Daoy (cell line): ENCODE measurements at places on chromosomes 16 and 17. TPM values are rescaled to one million over a fixed set of nuclear protein-coding genes. Genes with fewer than 3 reads are reported as not detected.

The CRYM gene
- total RNA-seq, result not detected in 2 replicates

The IGSF6 gene
- not detected in 2 replicates for total RNA-seq

The ARHGDIG gene
- not detected in 2 replicates for total RNA-seq

The NR1D1 gene
- 0.80 and 1.4 TPM in 2 replicates for total RNA-seq

The SDR42E1 gene
- 1.5 and 1.6 TPM in 2 replicates for total RNA-seq

The YPEL2 gene
- 0.54 and 2.1 TPM in 2 replicates for total RNA-seq
